Stimulated activated CD4-positive, alpha-beta T cell treated with anti-CD3 and anti-CD28 coated beads, Interleukin-1b, Interleukin-23, amount 100 ng/mL, for 1 hour (primary cell): ENCODE measurements at places on chromosomes 11 and 22.

DNA sequence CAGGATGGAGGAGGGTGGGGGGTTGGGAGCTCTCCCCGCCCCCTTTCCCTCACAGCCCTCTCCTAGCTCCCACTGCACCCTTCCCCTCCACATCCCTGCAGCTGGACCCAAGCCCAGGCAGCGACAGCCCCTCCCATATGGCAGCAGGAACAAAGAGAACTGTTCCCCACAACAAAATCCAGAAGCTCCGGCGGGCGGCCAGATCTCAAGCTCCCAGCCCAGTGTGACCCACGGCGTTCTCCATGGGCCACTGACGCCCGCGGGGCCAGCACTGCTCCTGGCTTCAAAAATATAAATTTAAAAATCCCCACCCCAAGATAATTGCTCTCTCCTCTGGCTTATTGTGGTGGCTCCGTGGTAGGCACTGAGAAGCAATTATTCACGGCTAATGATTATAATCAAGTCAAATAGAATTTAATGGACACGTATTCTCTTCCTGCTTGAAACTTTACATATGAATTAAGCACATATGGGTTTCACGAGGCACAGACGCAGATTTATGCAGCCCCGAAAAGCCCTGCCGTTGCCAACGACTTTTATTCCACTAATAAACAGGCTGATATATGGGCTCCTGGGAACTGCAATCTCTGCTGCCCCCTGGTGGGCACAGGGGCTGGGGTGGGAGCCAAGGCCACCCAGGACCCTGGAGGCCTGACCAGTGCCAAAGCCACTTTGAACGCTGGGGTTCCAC is 17.5 kb downstream of the MACROD1 start:
- peak; percentile 38 for DNase-seq

GRCh38 chr11:24198481-24198880 is 298.4 kb upstream of the LUZP2 start:
- DNase-seq, result no peak

DNA sequence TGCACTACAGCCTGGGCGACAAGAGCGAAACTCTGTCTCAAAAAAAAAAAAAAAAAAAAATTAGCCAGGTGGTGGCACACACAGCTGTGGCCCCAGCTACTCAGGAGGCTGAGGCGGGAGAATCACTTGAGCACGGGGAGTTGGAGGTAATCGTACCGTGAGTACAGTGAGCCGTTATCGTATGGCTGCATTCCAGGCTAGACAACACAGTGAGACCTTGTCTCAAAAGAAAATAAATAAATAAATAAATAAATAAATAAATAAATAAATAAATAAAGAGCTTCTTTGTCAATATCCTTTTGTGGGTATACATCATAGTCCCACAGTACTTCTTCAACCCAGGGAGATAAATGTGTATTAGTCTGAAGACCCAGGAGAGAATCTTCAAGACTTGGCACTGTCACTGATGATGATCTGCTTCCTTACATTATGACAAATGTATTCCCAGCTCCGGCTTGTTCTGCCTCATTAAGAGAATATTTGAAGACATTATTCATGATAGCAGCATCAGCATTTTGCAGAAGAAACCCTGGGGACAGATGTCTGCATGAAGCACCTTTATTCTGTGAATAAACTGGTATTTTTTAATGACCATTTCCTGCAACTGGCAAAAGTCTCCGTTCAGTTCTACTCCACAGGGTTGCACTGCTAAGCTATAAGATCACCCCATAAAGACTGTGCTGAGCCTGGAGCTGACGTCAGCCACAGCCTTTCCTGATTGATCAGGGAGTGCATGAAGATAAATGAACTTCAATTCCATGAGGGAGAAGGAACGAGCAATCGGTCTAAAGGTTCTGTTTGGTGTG is 1.6 kb upstream of the ACY3 start:
- DNase-seq, result no peak

DNA sequence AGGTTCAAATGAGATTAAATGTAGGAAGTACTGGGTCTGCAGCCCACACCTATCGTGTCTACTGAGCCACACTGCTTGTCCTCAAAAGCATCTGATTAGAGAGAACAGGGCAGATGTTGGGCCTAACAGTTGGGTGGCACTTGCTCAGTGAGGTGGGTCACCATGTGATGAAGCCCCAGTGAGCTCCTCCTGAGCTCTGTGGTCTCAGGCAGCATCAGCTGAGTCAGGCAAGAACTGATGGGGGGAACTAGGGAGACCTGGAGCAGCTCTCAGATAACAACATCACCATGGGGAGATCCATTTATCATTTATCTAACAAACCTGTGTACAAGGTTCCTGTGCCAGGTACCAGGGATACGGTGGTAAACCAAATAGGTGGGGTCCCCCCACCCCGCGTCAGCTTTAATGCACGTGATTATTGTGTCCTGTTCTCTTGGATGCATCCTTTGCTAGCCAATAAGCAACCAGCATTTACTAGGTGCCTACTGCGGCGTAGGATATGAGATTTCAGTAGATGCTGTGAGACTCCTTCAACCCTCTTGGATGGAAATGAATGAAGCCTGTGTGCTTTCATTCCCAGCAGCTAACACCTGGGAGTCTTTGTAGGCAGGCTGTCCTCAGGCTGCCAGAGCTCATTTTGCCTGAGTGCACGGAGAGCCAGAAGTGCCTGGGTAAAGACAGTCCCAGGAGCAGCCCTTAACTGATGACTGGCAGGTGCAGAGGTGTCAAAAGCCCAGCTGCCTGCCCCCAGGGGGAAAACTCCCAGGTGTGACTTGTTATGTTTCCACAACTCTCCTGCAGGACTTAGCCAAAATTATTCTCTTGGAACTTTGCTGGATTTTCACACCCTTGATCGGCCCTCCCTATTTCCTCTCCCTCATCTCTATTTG is 73.6 kb upstream of the NARS2 start:
- DNase-seq, result no peak

DNA sequence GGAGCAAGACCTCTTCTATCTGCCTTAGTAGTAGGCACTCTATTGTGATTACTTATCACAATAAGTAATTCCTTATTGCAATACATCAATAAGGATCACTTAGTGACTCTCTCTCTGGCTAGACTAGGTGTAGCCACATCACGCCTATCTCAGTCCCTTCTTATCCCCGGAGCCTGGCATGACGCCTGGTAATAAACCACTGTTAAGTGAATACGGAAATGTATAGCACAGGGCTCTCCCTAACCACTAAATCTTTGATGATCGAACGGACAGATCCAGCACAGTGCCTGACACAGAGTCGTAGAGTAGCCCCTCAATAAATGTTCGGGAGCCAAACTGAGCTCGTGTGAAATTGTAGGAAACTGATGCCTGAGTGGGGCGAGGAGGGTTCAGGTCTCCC is 143.3 kb downstream of the FBXO7 start:
- DNase-seq, result no peak

DNA sequence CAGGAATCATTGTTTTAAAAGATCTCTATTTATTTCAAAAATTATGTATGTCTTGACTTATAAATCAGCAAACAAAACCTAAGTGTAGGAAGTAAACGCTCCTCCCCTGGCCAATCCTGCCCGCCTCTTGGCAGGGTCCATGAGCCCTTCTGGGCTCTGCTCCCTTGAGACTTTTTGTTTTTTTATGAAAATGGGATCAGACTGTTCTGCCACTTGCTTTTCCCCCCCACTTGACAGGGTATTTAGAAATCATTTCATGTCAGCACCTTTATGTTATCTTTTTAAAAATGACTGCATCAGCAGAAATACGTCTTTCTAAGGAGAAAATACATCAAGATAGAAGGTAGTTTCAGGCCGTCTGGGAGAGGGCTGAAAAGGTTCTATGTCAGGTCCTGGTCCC is 35.6 kb downstream of the FBLN1 start:
- DNase-seq, result no peak

- DNase-seq, result peak; percentile 94
These were observed at the start of gene PCF11 for GRCh38 chr11:83156996-83157593. Gene PCF11, plus strand, starts transcription at chr11:83157131. Its CDS starts 309 bp downstream, at chr11:83157440.

GRCh38 chr11:57874981-57875380 is 113.4 kb downstream of the CTNND1 start:
- no peak for DNase-seq

DNA sequence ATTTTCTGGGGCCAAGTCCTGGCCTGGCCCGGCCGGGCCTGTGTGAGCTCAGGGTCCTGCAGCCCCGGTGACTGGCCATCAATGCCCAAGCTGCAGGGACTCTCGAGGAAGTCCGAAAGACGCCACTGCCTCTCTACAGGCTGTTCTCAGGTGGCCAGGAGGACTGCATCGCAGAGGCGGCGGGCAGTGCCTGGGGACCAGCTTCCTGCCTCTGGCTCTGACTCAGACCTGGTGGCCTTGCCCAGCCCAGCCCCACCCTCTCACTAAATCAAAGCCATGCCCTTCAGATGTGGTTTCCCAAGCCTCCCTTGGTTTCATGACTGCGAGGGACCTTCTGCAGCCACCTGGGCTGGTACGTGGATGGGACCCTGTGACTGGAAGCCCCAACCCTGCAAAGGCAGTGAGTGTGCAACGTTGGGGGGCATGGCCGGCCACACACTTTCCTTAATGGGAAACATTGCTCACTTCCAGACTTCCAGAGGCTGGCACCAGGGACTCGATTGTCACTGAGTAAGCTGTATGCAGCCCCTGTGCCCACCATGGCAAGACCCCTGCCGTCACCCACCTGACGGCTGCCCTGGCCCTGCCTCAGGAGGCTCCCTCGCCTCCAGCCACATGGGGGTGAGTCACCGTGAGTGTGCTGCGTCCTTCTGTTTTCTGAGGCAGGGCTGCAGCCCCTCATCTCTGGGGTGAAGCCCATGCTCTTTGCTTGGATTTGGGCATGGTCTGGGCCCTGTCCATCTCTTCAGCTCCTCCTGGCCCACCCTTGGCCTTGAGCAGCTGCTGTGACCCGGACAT is 6.0 kb upstream of the FGF3 start:
- no peak for DNase-seq

- no peak for DNase-seq
These were observed 31.6 kb downstream of the AMOTL1 start for GRCh38 chr11:94799726-94800125.

DNA sequence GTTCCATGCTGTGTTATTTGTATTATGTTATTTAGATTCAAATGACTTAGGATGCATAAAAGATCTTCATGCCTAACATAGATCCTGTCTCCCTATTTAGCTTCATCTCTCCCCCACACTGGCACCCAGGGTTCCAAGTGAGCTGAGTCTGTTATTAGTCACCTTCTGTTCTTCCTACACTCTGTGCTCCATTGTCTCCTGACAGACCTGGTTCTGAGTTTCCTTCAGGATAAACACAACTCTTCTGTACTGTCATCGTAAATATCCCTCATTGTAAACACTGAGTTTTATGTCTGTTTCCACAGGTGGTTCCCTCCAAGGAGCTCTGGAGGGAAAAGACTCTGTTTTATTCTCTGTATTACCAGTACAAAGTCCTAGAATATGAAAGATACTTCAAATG is 8.7 kb downstream of the MMP26 start:
- DNase-seq, result no peak

DNA sequence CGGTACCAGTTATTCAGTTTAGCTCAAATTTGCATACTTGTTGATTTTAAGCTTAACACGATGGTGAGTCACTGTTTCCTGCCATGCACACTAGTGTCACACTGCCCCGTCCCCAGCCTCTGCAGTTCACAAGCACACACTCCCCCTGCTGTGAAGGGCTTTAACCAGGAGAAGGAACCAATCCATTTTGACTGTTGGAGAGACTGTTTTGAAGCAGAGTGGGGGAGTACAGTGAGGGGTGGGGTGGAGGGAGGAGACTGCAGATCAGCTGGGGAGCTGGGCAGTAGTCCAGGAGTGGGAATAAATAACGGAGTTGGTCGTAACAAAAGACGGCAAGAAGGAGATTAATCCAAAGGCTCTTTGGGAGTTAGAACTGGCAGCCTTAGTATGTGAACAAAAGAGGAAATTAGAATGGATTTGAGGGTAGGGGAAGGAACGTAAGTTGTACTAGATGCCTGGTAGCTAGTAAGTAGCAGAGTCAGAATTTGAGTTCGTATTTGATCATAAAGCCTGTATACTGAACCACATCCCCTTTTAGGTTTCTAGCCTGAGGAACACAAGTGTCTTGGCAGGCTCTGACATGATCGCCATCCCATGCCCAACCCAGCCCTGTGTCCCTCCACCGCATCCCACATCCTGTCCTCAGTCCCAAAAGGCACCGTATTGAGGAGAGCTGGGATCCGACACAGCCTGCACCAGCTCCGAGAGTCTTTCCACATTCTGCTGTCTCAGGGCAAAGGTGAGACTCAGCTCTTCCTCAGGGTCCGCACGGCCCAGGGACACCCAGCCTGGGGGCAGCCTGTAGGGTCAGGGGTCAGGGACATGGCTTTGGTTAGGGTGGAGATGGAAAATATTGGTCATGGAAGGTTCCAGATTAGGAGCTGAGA is 862 bp downstream of the TPP1 start:
- no peak for DNase-seq

GRCh38 chr11:108562746-108563581 is 30.6 kb downstream of the EXPH5 start:
- no peak for DNase-seq

DNA sequence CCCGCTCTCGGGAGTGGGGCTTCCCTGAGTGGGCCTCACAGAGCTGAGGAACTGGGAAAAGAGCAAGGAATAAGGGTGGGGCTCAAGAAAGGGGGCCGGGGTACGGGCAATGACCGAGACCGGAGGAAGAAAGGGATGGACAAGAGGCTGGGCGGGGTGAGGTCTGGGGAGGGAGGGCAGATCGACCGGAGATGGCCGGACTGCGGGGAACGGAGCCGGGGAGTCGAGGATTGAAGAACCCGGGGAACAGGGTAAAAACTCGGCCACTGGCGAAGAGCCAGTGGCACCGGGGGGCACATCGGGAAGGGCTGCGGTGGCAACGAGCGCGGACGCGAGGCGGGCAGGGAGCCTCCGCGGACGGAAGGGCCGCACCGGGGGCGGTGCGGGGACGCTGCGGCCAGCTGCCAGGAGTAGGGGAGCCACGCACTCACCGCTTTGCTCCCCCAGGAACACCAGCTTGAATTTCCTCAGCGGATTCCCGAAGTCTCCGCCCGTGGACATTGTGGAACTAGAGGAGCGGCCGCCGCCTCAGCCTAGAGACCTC is 667 bp downstream of the RAB6A start:
- no peak for DNase-seq

- no peak for DNase-seq
These were observed 5.9 kb downstream of the SLC5A4 start for GRCh38 chr22:32249231-32249630.

- no peak for DNase-seq
These were observed 13.3 kb upstream of the CABP7 start for GRCh38 chr22:29706486-29706885.

GRCh38 chr11:61082062-61082870 is 20.0 kb upstream of the CD5 start:
- DNase-seq, result no peak

- DNase-seq, result no peak
These were observed 38.2 kb downstream of the CSRP3 start for GRCh38 chr11:19163617-19164016.

GRCh38 chr22:46977656-46978343 is 215.3 kb downstream of the TBC1D22A start:
- no peak for DNase-seq

GRCh38 chr11:65357856-65358356 is 3.4 kb downstream of the TIGD3 start:
- DNase-seq, result no peak

GRCh38 chr11:46492532-46492931 is 101.0 kb upstream of the CHRM4 start:
- DNase-seq, result no peak
